ENCODE measurements at places on chromosomes 2 and 18. TPM values are rescaled to one million over a fixed set of nuclear protein-coding genes. Genes with fewer than 3 reads are reported as not detected.

- no peak for DNase-seq
These were observed 40.8 kb downstream of the CRACDL start for GRCh38 chr2:98895221-98895620.

GRCh38 chr2:142778289-142778688 lies 99.2 kb upstream of the KYNU start:
- DNase-seq: no peak

The FSHR gene
- not detected for total RNA-seq

The GRB14 gene
- total RNA-seq: 19.7 TPM

- DNase-seq: peak; percentile 63
These were observed 21.0 kb upstream of the SELENOI start for GRCh38 chr2:26324903-26325302.

- DNase-seq: peak; percentile 79
These were observed 56.2 kb upstream of the RAB27B start for GRCh38 chr18:54772056-54772455.
